ENCODE measurements at places on chromosomes 5 and 9.

- DNase-seq, result no peak
Observed at GRCh38 chr5:44536650-44537260, 147.5 kb upstream of the FGF10 start.

- no peak for DNase-seq
Observed at GRCh38 chr9:77614645-77615044, 33.5 kb downstream of the GNA14 start.

GRCh38 chr5:7753596-7753995 lies 97.3 kb downstream of the CFAP90 start:
- no peak for DNase-seq

- no peak for DNase-seq
Observed at GRCh38 chr5:160259341-160259740, 30.0 kb downstream of the FABP6 start.

GRCh38 chr5:143277536-143277935 lies 126.0 kb downstream of the NR3C1 start:
- no peak for DNase-seq

GRCh38 chr5:6774721-6775204 lies 61.5 kb downstream of the TENT4A start:
- no peak for DNase-seq

DNA sequence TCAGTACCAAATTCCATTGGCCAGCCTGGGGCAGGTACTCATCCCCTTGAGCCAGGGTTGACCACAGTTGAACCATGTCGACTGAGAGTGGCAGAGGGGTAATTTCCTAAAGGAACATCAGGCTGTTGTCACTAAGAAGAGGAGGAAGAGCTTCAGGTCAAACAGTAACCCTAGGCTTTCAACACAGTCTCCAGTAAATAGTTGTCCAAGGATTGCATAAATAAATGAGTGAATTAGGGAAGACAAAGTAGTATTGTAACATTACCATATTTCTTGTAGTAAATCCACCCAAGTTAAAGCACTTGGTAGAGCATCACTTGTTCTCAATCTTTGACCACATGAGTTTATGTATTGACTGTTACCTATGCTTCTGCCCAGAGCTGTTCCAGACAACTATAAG lies 7.4 kb downstream of the PSAT1 start:
- no peak for DNase-seq
